Neuronal stem cell (in vitro differentiated cells): ENCODE measurements at places on chromosomes 13 and 19.

GRCh38 chr13:22655106-22655852, 525.5 kb upstream of the SGCG start:
- DNase-seq = no peak

DNA sequence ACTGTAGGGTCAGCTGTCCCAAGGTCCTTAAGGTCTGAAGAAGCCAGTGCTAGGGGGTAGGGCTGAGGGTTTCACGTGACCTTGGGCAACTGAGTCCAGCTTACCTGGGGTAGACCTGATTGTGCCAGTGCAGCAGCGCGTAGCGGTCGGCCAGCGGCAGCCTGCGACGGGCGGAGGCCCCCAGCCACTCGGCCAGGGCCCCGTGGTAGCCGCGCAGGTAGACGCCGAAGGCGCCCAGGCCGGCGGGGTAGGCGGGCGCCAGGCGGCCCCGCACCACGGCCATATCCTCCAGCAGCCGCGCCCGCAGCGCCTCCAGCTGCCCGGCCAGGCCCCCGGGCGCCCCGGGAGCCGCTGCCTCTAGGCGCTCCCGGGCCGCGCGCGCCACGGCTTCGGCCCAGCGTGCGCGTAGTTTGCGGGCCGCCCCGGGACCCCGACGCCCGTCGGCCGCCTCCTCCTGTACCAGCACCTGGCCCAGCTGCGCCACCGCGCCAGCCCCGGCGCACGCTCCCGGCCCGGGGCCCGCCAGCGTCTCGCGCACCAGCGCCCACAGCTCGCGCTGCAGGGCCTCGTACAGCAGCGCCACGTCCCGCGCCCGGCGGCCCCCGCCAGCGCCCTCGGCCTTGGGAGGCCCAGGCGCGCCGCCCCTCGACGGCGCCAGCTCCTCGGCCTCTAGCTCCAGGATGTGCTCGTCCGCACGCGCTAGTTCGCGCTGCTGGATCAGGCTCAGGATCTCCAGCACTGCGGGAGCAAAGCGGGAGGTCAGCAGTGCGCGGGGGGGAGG, 10.9 kb downstream of the EXOC3L2 start:
- no peak for DNase-seq

DNA sequence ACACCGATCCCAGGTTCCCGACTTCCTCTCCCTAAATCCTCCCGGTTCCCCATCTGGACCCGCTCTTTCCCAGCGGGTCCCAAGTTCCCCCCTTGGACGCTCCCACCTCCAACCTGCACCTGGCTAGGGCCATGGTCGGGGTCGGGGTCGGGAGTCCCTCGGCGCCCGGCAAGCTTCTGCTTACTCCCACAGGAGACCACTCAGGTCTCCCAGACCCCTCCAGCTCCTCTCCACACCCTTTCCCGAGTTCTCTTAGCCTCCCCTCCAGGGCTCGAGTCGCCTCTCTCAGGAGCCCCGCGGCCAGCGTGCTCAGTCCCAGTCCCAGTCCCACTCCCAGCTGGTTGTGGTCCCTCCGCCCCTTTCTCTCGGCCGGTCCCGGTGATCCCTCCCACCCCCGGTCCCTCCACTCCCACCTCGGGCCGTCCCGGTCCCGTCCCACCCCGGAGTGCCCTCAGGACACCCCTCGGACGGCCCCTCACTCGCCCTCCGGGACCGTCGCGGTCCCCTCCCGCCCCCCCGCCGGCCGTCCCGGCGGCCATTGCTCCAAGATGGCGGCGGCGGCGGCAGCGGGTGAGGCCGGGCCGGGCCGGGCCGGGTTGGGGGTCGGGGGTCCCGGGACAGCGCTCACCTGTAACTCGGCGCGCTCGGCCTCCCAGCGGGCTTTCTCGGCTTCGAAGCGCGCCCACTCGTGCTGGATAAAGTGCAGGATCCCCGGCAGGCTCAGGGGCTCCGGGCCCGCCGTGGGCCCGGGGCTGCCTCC, at the start of gene FKRP:
FKRP (plus strand) TSS at position 537 of the 760 bp plus-strand sequence. CDS start 9,394 bp downstream, outside the sequence.
- DNase-seq = no peak

GRCh38 chr13:45120967-45121831, 889 bp downstream of the GTF2F2 start:
- no peak for DNase-seq

DNA sequence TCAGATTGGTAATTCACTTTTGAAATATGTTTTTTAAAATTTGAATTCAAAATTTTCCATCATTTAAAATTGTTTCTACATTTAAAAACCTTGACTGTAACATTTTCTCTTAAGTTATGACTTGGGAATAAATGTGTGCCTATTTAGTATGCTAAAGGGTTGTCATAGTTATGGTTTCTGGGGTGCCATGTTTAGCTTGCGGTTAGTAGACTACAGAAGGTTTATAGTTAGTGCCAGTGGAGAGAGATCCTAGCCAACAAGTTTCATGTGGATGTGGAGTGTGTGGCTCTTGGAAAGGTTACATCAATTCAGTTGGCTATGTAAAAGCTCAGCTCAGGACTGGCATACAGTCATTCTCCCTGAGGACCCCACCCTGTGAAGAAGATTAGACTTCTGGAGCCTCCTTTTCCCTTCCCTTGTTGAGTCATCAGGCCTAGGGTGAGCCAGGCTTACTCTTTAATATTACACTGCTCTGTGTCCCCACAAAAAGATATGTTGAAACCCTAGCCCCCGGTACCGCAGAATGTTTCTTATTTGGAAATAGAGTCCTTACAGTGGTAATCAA, 20.4 kb downstream of the LMO7 start:
- no peak for DNase-seq

DNA sequence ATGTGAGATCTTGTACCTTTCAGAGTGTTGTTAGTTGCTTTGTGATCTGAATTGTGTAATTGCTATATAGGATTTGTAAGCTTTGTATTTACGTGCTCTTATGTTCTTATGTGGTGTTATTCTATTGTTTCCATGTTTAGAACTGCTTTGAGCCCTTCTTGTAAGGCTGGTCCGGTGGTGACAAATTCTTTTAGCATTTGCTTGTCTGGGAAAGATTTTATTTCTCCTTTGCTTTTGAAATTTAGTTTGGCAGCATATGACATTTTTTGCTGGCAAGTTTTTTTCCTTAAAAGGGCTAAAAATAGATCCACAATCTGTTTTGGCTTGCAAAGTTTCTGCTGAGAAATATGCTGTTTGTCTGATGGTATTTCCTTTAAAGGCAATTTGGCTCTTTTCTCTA, 1089.2 kb upstream of the PCDH9 start:
- DNase-seq = no peak

DNA sequence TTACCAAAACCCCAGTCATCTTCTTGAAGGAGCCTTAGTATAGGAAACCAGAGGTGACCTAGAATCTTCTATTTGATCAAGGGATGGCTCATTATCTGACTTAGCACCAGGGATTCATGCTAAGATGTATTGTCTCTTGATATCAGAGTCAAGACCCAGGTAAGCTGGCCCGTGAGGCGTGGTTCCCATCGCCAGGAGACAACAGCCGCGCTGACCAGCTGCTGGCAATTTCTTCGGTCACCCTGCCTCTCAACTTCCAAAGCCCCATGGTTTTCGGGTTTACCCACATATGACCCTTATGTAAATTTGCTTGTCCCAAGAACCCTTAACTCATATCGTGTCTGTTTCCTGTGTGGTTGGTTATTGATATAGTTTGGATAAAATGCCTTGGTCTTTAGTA, 77.7 kb upstream of the VSTM2B start:
- no peak for DNase-seq

DNA sequence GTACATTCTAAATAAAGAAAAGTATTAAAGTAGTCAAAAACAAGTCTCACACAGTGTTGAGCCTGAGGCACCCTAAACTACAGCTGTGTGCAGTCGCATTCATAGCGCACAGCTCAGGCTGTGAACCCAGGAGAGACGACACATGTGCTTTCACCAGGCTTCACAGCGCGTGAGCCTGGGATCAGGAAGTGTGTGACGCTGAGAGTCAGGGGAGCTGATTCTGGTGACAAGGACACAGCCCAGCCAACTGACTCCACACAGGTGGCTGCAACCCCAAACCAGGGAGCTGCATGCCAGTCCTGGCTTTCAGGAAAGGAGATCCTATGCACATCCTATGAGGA, 41.6 kb downstream of the COL4A1 start:
- DNase-seq = no peak

DNA sequence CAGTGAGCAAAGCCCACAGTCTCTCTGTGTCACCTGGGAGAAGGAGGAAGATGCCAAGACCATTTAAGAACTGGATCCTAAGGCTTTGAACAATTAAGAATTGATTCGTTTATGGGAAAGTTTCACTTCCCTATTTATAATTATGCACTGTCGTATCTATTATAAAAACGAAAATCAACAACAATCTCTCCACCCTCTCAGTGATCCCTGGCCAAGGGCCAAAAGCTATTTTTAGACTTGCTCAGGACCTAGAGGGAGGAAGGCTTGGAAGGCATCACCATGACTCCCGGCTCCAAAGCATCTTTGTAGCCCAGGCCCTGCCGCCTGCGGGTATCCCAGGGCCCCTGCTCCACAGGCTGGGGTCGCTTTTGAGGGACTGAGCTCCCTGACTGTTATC, 1.3 kb downstream of the RHPN2 start:
- DNase-seq = no peak

GRCh38 chr19:2602391-2603181, 99.9 kb downstream of the GNG7 start:
- DNase-seq = no peak

- DNase-seq = no peak
Measured at GRCh38 chr13:95234242-95234641, 67.0 kb downstream of the ABCC4 start.

DNA sequence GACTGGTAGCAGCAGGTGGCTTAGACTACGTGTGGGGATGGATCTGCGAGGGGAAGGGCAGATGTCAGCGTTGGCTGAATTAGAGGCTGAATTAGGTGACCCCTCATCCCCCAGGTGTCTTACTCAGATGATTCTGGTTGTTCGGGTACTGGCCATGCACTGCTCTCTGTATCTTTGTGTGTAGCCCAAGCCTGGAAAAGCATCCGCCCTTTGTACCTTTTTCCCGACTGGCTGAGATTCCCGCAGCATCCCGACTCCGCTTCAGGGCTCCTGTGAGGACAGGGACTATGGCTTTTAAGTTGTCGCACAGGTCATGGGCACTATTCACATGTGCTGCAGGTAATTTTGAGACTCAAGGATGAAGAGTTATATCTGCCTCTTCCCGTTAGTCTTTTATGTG, 7.2 kb downstream of the TFDP1 start:
- DNase-seq = no peak

DNA sequence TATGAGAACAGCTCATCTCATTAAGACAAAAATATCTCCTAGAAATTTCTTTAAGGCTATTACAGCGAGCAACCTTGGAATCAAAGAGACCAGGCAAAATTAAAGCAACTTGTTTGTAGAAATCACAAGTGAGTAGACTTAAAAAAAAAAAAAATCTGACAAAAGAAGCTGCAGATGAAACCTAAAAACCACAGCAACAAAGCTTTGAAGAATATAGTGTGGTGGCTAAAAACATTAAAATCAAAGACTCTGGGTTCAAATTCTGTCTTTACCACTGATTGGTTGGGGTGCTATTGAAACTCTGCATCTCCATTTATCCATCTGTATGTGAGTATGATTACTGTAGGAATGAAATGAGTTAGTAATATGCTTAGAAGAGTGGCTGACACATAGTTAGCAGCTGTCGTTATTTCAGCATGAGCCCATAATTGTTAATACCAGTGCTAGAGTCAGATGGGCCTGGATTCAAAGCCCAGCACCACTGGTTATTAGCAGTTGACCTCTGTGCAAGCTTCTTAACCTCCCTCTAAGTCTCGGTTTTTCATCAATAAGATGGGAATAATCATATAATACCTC, 157.6 kb downstream of the FOXO1 start:
- DNase-seq = no peak

GRCh38 chr13:27411341-27411740, 13.1 kb upstream of the GTF3A start:
- no peak for DNase-seq

GRCh38 chr19:11092181-11092538, 2.9 kb downstream of the LDLR start:
- DNase-seq = no peak

DNA sequence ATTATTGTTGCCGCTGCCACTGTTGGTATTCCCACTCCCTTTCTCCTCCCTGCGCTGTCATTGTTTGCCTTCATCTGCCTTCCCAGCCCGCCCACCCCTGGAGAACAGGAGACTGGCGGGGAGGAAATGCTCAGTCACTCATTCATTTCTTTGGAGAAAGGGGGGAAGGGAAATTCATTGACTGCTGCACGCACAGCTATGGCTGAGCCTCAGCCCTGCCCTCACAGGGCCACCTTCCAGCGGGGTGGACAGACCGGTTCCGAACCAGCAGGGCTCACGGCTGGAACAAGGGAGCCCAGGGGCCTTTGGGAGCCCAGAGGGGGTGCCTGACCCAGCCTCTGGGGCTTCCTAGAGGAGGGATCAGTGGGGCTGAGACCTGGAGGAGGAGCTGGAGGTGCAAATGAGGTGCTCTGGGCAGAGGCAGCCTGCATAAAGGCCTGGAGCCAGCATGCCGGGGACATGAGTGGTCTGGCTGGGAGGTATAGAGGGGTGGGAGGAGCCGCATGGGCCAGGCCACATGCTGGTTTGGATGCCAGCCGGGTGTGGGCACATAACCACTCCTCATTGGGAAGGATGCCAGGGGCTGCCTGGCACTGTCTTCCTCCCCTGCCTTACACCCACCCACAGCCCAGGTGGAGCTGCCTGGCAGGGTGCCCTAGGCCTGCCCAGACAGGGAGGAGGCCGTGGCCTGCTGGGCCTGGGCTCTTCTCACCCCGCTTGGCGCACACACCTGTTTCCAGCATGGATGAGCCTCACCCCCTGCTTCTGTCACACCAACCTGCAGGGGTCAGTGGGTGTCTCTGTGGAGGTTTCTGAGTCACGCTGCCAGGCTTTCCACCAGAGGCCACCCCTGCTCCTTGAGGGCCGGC, 26.8 kb downstream of the PPP5C start:
- peak; percentile 20 for DNase-seq

DNA sequence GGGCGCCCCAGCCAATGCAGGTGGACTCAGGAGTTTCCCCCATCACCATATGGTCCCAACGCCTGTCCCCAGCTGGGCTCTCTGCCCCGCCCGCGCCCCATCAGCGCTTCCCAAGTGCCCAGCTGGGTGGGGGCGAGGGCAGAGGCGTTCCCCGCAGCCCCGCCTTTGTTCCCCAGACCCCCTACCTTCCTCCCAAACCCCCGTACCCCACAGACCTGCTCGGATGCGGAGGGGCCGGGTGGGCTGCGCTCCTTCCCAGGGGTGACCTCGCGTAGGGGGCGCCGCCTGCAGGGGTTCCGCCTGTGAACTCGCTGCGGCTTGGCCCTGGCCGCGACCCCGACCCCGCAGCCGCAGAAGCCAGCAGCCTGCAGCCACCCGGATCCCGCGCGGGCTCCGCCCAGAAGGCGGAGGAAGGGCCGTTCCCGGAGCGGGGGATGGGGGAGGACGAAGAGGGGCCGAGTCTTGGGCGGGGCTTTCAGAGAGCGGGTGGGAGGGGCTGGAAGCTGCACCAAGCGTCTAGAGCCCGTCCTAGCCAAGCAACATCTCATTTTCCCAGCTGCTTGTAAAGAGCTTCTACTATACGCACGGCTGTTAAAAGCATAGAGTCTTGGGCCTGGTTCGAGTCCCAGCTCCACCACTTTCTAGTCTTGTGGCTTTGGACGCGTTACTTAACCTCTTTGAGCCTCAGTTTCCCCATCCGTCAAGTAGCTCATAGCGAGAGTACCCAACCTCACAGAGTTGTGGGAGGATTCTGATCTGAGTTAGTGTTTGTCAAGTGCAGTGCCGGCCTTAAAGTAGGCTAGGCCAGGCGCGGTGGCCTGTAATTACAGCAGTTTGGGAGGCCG, at the start of gene RAB3D:
RAB3D (minus strand) TSS at position 404 of the 845 bp plus-strand sequence. CDS start 2,258 bp downstream, outside the sequence.
- DNase-seq = peak; percentile 86

- no peak for DNase-seq
Measured at GRCh38 chr19:6423499-6424194, 964 bp downstream of the KHSRP start.
